ENCODE measurements at places on chromosomes 7 and 10.

DNA sequence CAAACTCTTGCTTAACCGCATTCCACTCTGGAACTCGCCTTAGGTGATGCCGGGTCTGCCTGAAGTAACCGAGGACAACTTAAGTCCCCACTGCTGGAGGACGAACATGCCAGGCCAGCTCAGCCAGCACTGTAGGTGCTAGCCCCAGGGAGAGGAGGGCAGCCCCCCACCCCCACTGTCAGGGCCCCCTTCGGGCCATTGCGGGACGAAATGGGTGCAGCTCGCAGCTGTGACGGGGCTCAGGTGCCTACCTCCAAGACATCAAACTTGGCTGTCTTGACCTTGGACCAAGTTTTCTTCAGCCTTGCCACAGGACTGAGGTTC lies 60.4 kb downstream of the CSGALNACT2 start:
- DNase-seq = no peak

DNA sequence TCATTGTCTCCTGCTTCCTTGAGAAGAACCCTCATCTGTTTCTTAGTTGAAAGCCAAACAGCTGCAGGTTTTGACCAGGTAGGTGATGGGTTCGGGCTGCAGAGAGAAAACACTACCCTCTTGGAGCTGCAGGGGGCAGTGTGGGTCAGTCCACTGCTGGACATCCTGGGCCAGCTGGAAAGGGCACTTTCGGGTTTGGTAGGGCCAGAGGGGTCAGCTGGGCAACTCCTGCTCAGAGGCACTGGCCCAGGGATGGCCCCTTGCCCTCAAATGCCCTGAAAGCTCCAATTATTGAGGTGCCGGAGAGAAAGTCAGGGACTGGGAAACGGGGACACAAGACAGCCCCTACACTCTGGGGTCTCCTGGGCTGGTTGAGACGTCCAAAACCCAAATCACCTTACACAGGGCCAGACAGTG lies 90.7 kb downstream of the MKI67 start:
- DNase-seq = no peak

DNA sequence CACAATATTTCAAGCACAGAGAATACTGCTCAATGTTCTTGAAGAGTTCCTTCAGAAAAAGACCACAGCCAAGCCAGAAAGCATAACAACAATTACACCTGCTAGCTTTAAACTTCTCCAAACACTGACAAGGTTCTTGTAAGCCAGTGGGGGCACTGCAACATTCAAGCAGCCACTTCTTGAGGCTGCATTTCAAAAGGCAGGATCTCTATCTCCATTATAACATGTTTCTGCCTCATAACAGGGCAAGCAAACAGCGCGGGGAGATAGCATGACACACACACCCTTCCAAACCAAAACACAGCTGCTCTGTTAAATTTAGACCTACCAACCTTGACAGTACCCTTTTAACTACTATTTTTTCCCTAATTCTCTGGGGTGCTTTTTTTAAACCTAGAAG lies 30.8 kb downstream of the CHCHD3 start:
- peak; percentile 17 for DNase-seq

DNA sequence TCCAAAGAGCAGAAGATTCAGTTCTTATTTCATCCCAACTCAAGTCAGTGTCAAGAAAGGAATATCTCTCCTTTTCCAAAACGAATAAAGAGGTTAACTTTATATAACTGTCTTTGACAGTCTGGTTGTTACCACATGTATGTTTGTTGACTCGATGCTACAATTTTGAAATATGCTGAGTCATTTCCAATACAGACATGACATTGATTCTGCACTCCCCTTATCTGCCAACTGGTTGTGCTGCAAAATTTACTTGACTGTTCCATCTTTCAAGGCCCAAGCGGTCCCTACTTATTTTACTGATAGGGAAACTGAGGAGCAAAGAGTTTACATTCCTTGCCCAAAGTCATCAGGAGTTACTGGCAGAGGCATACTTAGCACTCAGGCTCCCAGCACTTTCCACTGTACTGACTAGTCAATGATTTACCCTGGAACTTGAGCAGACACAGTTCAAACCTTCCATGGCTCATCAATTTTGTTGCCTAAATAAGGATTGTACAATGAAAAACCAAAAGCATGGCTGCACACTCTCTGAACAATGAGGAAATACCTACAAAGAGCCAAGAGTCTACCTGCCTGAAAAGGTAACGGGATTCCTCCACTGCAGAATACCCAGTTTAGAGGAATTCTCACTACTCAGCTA lies 52.8 kb downstream of the ABLIM1 start:
- no peak for DNase-seq

GRCh38 chr10:79358811-79359210 lies 11.5 kb downstream of the PPIF start:
- no peak for DNase-seq

GRCh38 chr10:44517635-44518034 lies 132.7 kb upstream of the CXCL12 start:
- DNase-seq = no peak

- no peak for DNase-seq
Observed at GRCh38 chr10:52232561-52233350, 81.3 kb upstream of the DKK1 start.

DNA sequence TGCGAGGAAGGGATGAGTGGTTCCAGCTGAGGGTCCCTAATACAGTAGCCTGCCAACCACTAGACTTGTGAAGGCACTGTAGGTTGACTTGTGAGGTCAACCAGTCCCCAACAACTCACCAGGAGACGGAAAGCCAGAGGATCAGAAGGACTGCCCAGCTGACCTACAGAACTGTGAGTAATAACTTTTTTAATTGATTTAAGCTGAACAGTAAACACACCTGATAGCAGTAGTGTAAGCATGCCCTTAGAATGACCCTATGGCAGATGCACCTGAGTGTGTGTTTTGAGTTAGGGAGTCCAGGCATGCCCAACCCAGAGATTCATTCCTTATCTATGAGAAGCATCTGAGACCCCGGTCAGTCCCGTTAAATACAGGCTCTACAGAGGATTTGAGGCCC lies 14.1 kb downstream of the PRLHR start:
- no peak for DNase-seq

DNA sequence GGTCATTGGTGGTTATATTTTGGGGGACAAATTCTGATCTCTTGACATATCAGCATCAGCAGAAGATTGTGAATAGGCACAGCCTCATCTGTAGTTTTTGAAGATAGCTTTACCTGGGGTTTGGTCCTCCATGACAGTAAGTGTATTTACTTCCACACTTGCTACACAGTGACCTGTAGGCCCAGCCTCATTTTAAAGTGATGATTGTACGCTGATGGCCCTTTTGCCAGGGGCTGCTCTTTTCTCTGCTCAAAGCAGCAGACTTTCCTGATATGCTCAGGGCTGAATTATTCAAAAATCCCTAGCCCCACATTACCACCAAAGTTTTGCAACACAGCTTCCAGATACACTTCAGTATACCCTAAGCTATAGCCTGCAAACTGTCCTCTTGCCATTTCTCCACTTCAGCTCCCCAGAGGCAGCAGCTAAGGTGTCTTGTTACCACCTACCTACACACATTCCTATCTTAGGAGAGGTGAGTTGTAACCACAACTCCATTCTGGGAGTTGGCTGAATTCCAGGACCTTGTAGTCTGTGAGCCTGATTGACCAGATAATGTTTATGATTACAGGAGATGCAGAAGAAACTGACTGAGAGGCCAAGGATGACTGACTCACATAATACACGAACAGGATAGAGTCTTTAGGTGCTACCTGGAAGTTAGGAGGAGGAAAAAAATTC lies 6.0 kb downstream of the ASB4 start:
- DNase-seq = peak; percentile 80

DNA sequence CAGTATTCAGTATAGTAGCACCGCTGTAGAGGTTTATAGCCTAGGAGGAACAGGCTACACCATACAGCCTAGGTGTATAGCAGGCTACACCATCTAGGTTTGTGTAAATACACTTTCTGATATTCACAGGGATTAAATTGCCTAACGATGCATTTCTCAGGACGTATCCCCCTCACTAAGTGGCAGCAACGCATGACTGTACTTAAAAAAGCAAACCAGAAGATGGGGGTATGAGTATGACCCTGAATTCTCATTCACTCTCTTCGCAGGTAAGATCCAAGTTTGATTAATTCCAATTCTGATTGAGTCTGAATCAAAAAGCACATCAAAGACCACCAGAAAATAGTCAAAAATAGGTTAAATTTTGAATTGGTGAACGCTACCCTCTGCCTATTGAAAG lies 972 bp downstream of the ORC5 start:
- DNase-seq = no peak

GRCh38 chr10:122336332-122336731 lies 38.2 kb upstream of the PLEKHA1 start:
- no peak for DNase-seq

DNA sequence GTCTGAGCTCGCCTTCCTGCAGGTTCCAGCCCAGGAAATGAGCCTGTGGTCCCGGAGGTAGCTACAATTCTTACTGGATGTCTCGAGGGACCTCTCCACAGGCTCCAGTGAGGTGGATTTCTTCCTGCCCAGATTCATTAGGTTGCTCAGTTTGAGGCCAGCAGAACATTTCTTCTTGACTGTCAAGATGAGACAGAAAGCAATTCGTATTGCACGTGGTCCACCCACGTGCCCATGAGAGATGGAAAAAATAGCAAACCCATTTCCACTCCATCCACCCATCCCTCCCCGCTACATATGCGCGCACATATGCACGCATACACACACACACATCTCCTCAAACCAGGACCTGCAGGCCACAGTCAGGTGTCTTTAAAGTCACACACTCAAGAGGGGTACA lies 68.7 kb downstream of the VWA2 start:
- DNase-seq = no peak

DNA sequence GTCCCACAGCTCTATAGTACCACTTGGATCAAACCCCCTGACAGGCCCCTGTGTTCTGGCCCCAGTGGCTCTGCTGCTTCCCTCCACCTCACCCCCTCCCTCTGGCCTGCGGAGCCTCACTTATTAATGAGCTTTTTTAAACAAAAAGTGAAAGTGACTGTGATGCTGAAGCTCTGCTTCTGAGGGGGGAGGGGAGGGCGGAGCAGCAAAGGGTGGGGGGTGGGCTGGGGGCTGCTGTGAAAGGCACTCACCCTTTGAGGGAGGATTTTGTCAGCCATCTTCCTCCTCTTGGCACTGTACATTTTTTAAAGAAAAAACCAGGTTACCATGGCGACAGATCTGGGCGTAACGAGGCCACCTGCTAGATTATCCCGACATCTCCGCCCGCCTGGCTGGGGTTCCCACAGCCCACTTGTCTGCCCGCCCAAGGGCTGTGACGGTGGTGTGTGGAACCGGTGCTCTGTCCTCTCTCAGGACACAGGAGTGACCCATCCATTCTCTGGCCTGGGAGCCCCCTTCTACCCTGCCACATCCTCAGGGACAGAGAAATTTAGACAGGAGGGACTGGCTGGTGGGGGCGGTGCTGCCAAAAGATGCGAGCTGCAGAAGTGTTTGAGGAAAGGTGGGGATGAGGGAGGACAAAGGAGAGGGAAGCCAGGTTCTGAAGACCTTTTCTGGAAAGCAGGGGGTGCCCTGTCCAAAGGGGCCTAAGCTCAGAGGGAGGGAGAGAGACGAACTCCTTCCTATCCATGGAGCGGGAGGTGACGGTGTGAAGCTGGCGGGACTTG lies 4.9 kb downstream of the SMARCD3 start:
- no peak for DNase-seq

DNA sequence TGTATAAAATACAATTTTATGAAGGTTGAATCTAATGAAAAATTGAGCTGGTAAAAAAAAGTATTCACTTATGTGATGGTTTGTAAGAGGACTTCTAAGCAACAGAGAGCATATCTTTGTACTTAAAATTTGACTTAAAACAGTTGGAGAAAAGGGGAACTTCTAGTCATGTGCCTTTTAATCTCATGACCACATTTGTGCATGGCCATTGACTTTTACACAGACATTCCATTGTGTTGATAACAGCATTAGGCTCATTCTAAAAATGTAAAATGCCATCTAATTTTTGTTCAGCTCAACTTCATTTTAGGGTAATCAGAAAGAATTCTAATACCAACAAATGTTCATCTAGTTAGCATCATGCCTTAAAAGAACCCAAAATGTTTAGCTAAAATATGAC lies 119.9 kb downstream of the HPSE2 start:
- no peak for DNase-seq

- no peak for DNase-seq
Observed at GRCh38 chr10:61257956-61258496, 195.2 kb downstream of the TMEM26 start.

GRCh38 chr10:109838592-109839244 lies 84.6 kb downstream of the XPNPEP1 start:
- DNase-seq = no peak
